Stimulated activated CD4-positive, alpha-beta T cell treated with anti-CD3 and anti-CD28 coated beads, Interleukin-1b, Interleukin-23, amount 100 ng/mL, for 1 hour (primary cell): ENCODE measurements at places on chromosomes 11 and 22.

GRCh38 chr11:125078516-125079140 lies 15.5 kb downstream of the SLC37A2 start:
- no peak for DNase-seq

DNA sequence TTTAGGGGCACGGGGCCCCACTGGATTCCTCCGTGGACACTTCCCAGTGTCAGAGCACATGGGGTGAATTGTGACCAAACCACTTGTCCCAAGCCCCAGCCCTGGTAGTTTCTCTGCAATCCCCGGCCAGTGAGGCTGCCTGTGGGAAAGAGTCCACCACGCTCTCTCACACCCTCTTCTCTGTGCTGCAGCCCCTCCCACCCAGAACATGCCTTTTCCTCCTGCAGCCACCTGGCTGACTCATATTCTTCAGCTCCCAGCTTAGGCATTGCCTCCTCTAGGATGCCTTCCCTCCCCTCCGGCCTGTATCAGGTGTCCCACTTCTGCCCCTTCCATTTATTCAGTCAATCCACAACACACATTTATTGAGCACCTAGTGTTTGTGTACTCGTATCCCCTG lies 5.4 kb upstream of the RPS6KB2 start:
- no peak for DNase-seq

DNA sequence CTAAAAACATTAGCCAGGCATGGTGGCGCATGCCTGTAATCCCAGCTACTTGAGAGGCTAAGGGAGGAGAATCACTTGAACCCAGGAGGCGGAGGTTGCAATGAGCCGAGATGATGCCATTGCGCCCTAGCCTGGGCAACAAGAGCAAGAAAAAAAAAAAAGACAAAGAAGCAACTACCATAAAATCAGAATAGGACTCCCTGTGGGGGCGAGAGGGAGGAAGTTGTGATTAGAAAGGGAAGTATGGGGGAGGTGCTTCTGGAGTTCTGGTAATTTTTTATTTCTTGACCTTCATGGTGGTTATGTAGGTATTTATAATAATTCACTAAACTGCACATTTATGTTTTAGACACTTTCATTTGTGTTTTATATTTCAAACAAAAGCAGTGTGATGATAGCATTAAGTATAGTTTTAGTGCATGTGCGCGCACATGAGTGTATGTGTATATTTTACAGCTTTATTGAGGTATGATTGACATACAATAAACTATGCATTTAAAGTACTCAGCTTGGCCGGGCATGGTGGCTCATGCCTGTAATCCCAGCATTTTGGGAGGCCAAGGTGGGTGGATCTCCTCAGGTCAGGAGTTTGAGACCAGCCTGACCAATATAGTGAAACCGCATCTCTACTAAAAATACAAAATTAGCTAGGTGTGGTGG lies 43.5 kb downstream of the SIK2 start:
- DNase-seq: no peak

DNA sequence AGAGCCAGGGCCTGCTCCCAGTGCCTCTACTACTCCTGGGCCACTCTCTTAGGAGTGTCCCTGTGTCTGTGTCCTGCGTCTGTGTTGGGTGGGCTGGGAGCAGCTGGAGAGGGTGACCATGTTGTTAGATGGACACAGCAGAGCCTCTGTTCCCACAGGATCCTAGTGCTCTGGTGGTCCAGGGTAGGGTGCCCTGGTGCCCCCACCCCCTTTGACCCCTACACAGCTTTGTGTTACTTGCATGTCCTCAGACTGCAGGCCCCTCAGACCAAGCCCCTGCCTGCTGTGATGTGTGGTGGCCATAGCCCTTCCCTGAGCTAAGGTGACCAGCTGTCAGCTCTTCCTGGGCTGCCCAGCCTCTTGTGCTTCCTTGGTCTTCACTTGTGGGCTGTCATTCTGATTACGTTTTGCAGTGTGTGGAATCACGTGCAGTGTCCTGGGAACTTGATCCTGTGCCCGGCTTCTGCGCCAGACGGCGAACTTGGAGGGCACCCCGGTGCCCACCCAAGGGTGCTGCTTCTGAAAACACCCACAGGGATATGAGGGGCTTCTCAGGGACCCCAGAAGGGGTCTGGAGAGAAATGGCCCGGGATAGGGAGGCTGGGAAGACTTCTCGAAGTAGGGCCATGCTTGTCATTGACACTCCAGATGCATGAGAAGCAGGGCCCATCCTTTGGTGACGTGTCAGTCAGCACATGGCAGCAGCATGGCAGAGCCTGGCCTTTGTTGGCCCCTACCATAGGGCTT lies 1.5 kb downstream of the TANGO2 start:
- no peak for DNase-seq

GRCh38 chr22:36160499-36160942 lies at the start of gene APOL3:
Gene APOL3, minus strand, starts transcription at chr22:36160755. Its CDS starts 11,700 bp downstream, at chr22:36149055.
- no peak for DNase-seq

DNA sequence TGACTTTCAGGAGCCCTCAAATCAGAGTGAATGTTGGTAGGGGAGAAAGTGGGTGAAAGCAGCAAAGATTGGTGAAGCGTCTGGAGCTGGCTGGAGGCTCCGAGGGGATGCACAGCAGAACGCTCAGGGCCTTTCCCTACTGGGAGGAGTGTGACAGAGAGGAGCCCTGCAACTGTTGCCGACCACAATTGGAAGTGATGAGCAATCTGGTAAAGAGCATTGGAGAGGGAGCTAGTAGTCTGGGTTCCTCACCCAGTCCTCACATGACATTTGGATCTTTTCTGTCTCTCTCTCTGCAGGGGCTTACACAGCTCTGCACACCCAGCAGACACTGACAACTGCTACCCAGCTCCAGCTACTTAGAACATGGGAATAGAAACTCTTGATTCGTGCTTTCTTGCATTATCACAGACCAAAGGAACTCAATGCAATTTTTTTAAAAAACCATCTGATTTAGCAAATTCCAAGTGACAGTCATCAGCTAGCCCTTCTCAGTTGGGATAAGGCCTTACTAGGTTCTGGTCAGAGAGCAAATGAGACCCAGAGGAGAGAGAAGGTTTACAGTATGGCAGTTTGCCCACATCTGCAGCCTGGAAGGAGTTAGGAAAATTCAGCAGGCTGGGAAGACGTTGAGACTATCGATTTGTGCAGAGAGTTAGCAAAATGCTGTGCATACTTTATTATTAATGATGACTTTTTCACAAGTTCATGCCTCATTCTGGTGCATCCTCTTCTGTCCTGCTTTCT lies 278.0 kb upstream of the PLET1 start:
- no peak for DNase-seq

GRCh38 chr11:114289779-114290178 lies 6.4 kb upstream of the NNMT start:
- no peak for DNase-seq

DNA sequence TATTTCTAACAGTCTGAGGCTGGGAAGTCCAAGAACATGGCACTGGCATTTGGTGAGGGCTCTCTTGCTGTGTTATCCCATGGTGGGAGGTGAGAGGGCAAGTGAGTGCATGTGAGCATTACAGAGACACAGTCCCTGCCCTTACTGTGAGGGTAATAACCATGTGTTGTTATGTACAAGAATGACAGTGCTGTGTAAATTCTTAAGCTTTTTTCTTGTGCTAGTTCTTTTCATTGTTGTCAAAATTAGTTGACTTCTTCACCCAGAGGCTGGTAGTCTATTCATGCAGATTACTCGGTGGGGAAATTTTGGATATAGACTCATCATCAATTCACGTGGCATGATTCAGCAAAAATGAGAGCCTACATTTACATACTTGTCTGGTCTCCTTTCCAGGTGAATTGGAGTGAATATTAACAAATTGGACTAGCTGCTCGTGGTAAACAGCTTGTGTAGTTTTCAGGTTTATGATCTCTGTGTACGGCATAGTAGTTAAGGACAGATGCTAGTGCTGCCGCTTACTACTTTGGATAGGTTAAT lies 49.3 kb downstream of the ATXN10 start:
- DNase-seq: no peak

GRCh38 chr11:12671370-12671769 lies 2.9 kb upstream of the TEAD1 start:
- no peak for DNase-seq

DNA sequence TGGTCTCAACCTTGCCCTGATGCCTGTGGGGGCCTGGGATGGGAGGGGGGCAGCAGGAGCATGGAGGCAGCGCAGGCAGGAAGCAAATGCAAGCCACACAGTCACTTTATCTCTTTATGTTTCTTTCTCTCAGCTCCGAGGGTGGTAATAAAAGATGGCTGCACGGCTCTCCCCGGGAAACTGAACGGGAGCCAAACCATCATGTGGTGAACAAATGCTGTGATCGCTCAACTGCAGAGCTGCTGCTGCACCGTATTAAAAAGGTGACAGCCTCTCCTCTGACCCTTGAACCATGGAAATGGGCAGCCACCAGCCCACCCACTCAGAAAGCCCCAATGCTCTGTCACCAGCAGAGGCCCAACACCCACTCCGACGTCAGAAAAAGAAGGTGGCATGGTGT lies 110.0 kb downstream of the TIMP3 start:
- no peak for DNase-seq

- no peak for DNase-seq
Measured at GRCh38 chr22:29443452-29443851, 5.1 kb downstream of the RFPL1 start.

DNA sequence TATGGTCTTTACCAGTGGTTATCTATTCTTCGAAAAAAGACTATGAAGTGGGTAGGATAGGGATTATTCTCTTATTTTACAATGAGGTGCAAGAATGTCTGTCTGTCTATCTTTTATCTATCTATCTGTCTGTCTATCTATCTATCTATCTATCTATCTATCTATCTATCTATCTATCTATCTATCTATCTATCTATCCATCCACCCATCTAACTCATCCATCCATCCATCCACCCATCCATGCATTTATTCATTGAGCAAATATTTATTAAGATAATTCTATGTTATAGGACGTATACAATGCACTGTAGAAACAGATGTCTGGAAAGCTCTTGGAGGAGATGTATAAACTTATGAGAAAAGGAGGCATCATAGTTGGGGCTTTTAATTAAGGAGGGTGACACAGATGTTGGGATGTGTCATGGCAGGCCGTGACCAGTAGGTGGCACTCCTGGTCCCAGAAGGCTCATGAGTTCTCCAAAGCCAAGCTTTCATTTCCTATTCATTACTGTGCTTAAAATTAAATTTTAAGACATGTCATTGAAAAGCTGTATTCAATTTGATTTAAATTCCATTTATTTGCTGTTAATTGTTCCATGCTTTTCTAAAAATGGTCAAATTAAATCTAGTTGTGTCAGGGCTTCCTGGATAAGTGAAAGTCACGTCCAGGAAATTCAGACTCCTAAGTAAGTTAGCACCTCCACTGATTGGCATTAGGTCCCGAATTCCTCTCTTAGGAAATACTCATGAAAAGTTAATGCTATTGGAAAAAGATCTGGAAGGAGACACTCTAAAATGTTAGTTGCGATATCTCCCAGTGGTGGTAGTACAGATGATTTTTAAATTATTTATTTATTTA lies 19.0 kb upstream of the E2F8 start:
- peak; percentile 33 for DNase-seq

GRCh38 chr11:13635804-13636203 lies 32.7 kb upstream of the FAR1 start:
- no peak for DNase-seq

DNA sequence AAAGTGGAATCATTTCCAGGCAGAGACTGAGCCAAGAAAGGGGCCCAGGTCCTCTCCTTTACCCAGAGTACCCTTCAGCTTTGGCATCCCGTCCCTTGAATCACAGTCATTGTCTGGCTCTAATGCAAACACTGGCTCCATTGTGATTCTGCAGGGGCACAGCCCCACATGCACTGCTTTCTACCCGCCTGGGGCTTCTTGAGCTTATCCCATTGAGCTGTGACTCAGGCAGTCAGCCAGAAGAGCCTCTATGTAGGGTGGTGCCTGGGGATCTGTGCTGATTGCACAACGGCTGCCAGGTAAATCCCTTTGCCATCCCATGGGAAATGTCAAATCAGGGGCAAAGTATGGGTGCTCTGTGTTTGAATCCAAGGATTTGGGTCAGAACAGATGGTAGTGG lies 88.9 kb downstream of the RASSF10 start:
- no peak for DNase-seq

DNA sequence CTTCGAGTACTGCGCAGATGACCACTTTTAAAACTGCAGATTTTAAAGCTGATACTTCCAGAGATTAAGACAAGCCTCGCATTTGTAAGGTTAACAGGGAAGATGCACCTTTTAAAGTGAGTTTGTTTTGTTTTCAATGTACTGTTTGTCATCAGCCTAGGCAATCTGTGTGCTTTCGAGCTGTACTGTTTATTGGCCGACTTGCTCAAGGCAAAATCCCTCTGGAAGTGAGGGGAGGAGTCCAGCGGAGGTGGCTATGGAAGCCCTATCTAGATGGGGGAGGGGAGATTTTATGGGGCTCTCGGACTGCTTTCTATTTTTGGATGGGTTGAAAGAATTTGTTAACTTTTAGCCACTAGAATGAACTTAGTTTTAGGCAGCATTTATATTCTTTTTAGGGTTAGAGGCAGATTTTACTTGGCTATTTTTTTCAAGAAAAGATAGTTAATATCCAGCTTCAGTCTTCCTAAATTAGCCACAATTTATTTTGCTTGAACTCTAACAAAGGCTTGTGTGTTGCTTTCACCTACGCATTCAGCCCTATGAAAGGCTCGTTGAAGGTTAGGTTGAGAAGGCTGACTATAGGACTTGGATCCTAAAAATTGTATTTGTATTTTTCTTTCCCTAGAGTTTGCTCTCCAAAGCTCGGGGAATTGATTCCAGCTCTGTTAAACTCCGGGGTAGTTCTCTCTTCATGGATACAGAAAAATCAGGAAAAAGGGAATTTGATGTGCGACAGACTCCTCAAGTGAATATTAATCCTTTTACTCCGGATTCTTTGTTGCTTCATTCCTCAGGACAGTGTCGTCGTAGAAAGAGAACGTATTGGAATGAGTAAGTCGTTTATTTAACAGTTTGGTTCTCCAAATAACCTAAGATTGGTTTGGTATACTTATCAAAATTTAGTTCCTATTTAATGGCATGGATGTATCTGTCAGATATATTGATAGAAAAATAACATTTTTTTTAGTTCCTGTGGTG lies 2.1 kb downstream of the WEE1 start:
- DNase-seq: no peak

DNA sequence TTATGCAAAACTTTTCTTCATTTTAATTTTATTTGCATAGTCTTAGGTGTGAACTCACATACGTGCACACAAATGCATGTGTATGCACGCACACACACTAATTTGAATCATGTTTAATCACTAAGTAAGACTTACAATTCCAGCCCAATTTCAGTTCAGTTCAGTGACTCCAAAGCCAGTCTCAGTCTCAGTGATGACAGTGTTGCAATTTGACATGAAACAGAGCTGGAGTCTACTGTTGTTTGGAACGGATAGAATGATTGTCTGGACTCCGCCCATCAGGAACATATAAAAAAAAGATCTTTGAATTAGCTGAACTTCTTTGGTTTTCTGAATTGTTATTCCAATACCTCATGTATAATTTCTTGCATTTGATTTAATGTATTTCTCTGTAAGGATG lies 14.9 kb upstream of the OR51S1 start:
- no peak for DNase-seq

DNA sequence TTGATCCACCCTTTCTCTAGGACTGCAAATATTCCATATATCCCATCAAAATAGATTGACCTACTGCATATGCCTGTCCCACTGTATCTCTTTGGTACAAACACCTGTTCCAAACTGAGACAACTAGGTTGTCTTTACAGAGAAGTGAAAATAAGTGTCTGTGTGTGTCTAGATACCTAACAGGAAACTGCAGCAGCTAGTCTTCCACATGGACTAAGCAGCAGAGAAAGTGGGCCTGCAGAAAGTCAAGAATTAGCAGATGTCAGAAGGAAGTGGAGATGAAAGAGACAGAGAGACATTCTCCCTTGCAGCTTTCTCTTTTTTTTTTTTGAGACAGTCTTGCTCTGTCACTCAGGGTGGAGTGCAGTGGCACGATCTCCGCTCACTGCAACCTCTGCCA lies 3.9 kb upstream of the RAB39A start:
- DNase-seq: no peak
